A549 treated with RU486 at 1 μM for 4 hours (cell line): ENCODE measurements at places on chromosomes 7 and 10. TPM values are rescaled to one million over a fixed set of nuclear protein-coding genes. Genes with fewer than 3 reads are reported as not detected.

The KIAA1217 gene
- total RNA-seq: 2.3 to 2.8 TPM (median 2.6 TPM) in 5 replicates

The CFAP46 gene
- total RNA-seq: 1.1 to 1.8 TPM (median 1.3 TPM) in 5 replicates

The LRRC4 gene
- not detected in 5 replicates for total RNA-seq

The MYL10 gene
- not detected in 5 replicates for total RNA-seq

The ZNF727 gene
- not detected in 5 replicates for total RNA-seq

The HTR7 gene
- 0.07 to 0.13 TPM (median 0.09 TPM) in 5 replicates for total RNA-seq

The UNCX gene
- total RNA-seq: 0.06 to 0.09 TPM (median 0.08 TPM) in 4 of 5 replicates, not detected in the other

The GALNT17 gene
- total RNA-seq: not detected in 5 replicates

The ZNF800 gene
- 6.2 to 12.0 TPM (median 11.3 TPM) in 5 replicates for total RNA-seq

The CHAT gene
- total RNA-seq: not detected in 5 replicates

The TACC2 gene
- 84.9 to 100 TPM (median 91.6 TPM) in 5 replicates for total RNA-seq

The TUBAL3 gene
- 0.13 to 0.48 TPM (median 0.29 TPM) in 5 replicates for total RNA-seq

The DENND2A gene
- 0.22 to 0.45 TPM (median 0.32 TPM) in 5 replicates for total RNA-seq

The EDRF1 gene
- total RNA-seq: 10.7 to 19.1 TPM (median 16.9 TPM) in 5 replicates

The R3HCC1L gene
- total RNA-seq: 12.0 to 17.7 TPM (median 15.9 TPM) in 5 replicates

The HTRA1 gene
- 54.2 to 69.3 TPM (median 58.8 TPM) in 5 replicates for total RNA-seq

The PURB gene
- 6.1 to 12.7 TPM (median 11.9 TPM) in 5 replicates for total RNA-seq

The SYT15 gene
- total RNA-seq: 2.6 to 3.3 TPM (median 2.9 TPM) in 5 replicates

The EVX1 gene
- 0.07 to 0.32 TPM (median 0.23 TPM) in 3 of 5 replicates, not detected in the others for total RNA-seq

The MOGAT3 gene
- not detected in 5 replicates for total RNA-seq

The NCF1 gene
- total RNA-seq: 0.08 to 0.17 TPM (median 0.15 TPM) in 3 of 5 replicates, not detected in the others

The LLCFC1 gene
- total RNA-seq: not detected in 5 replicates

The PTF1A gene
- total RNA-seq: not detected in 5 replicates

The SLC13A1 gene
- not detected in 5 replicates for total RNA-seq

The PHKG1 gene
- total RNA-seq: 0.21 to 0.61 TPM (median 0.44 TPM) in 5 replicates

The UMAD1 gene
- 8.8 to 12.0 TPM (median 11.2 TPM) in 5 replicates for total RNA-seq

The RHBDD2 gene
- 72.5 to 100.0 TPM (median 90.5 TPM) in 5 replicates for total RNA-seq

The EGFR gene
- total RNA-seq: 73.4 to 128 TPM (median 117 TPM) in 5 replicates

The C10orf62 gene
- total RNA-seq: not detected in 5 replicates

The RBM28 gene
- total RNA-seq: 54.4 to 67.3 TPM (median 57.4 TPM) in 5 replicates
